Activated naive CD4-positive, alpha-beta T cell treated with anti-CD3 and anti-CD28 coated beads, Interleukin-2, amount 10 ng/mL, durations not matched to agents 7 days and 5 days (primary cell): ENCODE measurements at places on chromosomes 13 and 19.

GRCh38 chr13:93151277-93151676 lies 75.3 kb upstream of the GPC6 start:
- DNase-seq, result no peak

DNA sequence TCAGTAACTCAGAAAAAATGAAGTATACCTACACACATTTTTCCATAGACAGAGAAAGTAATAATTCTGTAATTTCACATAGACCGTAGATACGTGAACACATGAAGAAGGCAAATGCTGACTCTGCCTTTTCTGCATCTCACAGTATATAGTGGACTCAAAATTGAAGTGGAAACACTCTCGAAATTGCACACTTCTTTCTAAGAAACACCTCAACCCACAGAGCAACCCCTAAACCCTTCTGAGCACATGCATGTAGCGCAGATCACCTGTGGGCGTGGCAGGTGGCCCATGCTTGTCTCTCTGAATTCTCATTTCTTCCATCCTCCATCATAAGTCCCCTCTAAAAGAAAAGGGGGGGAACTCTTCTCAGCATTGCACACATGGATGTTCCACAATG lies 34.7 kb downstream of the COL4A1 start:
- DNase-seq, result no peak

- no peak for DNase-seq
Observed at GRCh38 chr19:35738021-35738886, 4.0 kb downstream of the IGFLR1 start.

GRCh38 chr13:64534302-64534701 lies 2695.8 kb downstream of the PCDH9 start:
- no peak for DNase-seq

- DNase-seq, result no peak
Observed at GRCh38 chr19:50508843-50509190, 2.2 kb downstream of the JOSD2 start.

- no peak for DNase-seq
Observed at GRCh38 chr13:94464771-94465170, 14.7 kb downstream of the DCT start.

DNA sequence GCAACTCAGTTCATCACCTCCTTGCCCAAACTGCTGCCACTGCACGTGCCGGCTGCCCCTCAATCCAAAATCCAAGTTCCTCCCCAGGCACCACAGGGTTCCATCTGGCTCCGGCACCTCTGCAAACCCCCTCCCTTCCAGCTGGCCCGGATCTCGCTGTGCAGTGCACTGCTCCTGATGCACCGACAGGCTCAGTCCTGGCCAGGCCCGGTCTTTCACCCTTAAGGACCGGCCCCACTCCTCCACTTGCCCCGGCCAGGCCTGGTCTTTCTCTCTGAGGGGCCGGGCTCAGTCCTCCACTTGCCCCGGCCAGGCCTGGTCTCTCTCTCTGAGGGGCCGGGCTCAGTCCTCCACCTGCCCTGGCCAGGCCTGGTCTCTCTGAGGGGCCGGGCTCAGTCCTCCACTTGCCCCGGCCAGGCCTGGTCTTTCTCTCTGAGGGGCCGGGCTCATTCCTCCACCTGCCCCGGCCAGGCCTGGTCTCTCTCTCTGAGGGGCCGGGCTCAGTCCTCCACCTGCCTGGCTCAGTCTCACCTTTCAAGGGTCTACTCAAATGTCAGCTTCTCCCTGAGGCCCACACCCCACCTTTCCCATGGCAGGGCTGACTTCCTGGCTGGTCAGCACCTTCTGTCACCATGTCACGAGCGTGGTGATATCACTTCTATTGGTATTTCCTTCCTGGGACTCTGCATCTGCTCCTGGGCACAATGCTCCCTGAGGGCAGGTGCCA lies 6.9 kb downstream of the ZNF787 start:
- no peak for DNase-seq

GRCh38 chr13:109105899-109106298 lies 476.5 kb downstream of the MYO16 start:
- no peak for DNase-seq

GRCh38 chr13:49954674-49955455 lies 18.7 kb upstream of the SPRYD7 start:
- DNase-seq, result no peak

DNA sequence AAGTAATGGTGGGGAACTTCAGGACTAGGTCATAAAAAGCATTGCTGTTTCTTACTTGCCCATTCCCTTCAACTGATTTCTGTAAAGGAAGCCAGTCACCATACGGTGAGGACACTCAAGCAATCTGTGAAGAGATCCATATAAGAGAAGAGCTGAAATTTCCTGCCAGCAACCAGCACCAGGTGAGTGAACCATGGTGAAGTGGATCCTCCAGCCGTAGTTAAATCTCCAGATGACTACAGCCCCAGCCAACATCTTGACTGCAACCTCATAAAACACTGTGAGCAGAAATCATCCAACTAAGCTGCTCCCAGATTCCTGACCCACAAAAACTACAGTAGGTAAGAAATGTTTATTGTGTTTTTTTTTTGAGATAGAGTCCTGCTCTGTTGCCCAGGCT lies 3.8 kb upstream of the SLC6A16 start:
- DNase-seq, result no peak

- no peak for DNase-seq
Observed at GRCh38 chr19:30070198-30070967, 128.3 kb downstream of the URI1 start.

DNA sequence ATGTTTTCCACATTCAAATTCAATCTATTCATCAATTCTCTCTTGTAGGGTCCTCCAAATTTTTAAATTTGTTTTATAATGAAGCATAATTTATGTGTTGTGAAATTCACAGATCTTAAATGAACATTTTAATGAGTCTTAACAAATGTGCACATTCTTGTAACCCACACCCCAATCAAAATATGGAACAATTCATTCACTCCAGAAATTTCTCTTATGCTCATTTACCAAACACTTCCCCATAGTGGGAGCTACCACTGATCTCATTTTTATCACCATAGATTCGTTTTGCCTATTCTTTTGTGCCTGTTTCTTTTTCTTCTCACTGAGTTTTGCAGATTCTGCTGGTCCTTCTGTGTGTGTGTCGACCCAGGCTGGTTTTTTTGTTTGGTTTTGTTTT lies 664.1 kb downstream of the EFNB2 start:
- DNase-seq, result no peak
